ENCODE measurements at places on chromosomes 3 and 15. TPM values are rescaled to one million over a fixed set of nuclear protein-coding genes. Genes with fewer than 3 reads are reported as not detected.

The SPINK8 gene
- total RNA-seq: not detected

The CPN2 gene
- total RNA-seq: not detected

- peak overlapping the region; percentile 94 for H3K27ac ChIP-seq
- no peak overlapping the region for H3K4me3 ChIP-seq
- H3K4me1 ChIP-seq: peaks cover 62% of the 10 kb centered on the region
- no peaks in the 10 kb centered on the region for H3K36me3 ChIP-seq
- no peaks in the 10 kb centered on the region for H3K27me3 ChIP-seq
Measured at GRCh38 chr15:32866454-32867312, 148.9 kb downstream of the GREM1 start.

The ZNF385D gene
- 0.97 TPM for total RNA-seq
